ENCODE measurements at places on chromosomes 6 and 20.

DNA sequence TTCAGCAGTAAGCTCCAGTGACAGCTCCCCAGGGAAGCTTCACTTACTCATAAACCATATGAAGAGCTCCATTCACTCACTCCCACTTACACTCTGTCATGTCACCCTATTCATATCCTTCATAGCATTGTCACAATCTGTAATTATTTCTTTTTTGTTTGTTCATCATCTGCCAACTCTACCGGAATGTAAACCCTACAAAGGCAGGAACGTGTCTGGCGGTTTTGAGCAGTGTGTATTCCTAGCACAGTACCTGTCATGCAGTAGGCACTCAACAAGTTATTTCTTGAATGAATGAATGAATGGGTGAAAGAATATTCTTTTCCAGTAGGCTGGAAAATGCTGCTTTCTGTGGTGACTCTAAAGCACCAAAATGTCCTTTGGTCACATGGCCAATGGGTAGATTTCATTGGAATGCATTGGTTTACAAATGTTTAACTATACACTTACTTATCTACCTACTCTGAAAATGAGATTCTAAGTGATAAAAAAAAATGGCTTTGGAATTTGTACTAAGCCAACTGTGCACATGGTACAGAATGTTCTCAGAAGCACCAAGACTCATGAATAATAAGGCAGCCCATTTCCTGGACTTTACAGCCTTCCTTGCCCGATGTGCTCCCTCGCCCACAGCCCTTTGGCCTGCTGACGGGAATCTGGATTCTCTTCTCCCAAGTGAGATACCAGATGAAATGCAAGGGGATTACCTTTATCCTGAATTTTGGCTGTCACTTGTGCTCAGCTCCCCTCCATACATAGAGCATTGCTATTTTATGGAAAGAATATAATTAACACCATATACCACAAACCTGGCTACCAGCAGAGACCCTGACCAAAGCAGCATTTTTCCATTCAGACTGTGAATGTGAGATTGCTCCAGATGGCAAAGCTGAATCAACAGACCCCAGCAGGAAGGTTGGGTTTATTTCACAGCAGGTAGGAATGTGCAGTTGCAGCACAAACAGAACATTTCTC is 273.3 kb downstream of the ALDH8A1 start:
- DNase-seq, result no peak

GRCh38 chr6:24935366-24936152 is at the start of gene RIPOR2:
RIPOR2 (minus strand) TSS chr6:24935960; CDS start chr6:24935898, 62 bp downstream.
- peak; percentile 25 for DNase-seq

GRCh38 chr6:55917751-55918415 is 42.5 kb upstream of the BMP5 start:
- DNase-seq, result no peak

GRCh38 chr6:137717074-137718073 is 149.7 kb upstream of the TNFAIP3 start:
- DNase-seq, result no peak

DNA sequence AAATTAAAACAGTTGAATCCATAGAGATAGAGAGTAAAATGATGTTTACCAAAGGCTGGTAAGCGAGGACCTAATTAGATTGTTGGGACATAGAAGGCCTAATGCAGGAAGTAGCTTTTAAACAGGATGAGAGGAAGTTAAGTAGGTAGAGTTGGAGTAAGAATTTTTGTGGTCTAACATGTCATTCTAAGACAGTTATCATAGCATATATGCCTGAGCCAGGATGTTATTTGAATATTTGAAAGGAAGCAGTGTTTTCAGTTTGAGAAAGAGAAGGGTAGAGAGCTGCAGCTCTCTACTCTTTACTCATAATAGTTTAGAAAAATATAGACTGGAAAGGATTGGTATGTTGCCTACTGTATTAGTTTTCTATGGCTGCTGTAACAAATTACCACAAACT is 121.6 kb downstream of the MEI4 start:
- DNase-seq, result no peak

- DNase-seq, result no peak
These were observed 125.6 kb downstream of the CARMIL1 start for GRCh38 chr6:25404693-25405169.

DNA sequence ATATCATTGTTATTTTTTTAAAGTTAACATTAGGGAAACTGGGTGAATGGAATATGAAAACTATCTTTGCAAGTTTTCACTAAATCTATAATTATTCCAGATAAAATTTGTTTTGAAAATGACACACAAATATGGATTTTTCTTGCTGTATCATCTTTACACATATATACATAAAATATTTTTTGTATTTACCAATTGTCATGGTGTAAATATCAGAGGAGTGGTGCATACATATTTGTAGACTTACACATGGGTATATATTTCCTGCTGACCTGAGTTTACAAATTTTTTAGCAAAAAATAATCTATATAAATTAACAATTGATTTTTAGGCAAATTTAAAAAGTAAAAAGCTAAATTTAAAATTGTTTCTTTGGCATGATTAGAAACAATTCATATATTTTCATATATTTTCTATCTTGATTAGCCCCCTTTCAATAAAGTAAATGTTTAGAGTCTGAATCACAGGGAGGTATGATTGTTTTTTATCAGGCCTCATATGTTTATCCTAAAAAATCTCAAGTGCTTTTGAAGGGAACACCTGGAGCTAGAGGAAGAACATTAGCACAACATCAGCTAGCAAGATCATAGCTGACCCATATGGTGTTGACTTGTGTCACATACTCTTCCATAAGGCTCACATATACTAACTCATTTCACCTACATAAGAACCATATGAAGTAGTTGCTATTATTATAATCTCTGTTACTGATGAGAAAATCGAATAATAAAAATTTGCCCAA is 671.8 kb upstream of the GJE1 start:
- DNase-seq, result no peak

GRCh38 chr6:110664933-110665332 is 150.3 kb downstream of the CDK19 start:
- no peak for DNase-seq

- no peak for DNase-seq
These were observed 112.1 kb upstream of the EYS start for GRCh38 chr6:65819152-65819551.

- DNase-seq, result no peak
These were observed 30.5 kb downstream of the FAM8A1 start for GRCh38 chr6:17630511-17631073.

DNA sequence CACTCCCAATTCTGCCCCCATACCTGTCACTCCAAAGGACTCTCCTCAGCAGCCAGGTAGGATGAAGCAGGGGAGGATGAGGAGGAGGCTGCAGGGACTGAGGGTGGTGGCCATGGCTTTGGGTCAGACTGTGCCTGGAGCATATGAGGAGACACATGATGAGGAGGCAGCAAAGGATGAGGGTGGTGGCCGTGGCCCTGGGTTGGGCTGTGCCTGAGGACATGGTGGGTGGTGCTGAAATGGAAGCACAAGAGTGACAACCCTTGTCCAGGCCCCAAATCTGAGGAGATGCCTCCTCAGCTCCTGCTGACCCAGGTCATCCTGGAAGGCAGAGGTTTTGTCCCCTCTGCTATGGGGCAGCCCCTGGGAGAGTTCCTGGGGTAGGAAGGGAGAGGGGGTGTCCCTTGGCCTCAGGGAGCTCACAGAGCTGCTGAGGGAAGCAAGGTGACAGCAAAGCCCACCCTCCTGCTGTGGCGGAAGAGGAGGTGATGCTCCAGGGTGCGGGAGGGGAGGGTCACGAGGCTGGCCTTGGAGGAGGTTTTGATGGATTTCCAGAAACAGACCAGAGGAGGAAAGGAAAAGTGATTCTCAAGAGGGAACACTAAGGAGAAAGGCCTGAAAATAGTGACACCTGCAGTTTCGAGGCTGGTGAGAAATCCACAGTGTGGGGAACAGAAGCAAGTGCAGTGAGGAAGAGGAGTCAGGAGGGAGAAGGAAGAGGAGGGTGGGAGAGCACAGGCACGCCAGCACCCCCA is 4.6 kb downstream of the RAET1G start:
- peak; percentile 2 for DNase-seq

- DNase-seq, result no peak
These were observed 67.9 kb downstream of the EZR start for GRCh38 chr6:158751224-158751623.

DNA sequence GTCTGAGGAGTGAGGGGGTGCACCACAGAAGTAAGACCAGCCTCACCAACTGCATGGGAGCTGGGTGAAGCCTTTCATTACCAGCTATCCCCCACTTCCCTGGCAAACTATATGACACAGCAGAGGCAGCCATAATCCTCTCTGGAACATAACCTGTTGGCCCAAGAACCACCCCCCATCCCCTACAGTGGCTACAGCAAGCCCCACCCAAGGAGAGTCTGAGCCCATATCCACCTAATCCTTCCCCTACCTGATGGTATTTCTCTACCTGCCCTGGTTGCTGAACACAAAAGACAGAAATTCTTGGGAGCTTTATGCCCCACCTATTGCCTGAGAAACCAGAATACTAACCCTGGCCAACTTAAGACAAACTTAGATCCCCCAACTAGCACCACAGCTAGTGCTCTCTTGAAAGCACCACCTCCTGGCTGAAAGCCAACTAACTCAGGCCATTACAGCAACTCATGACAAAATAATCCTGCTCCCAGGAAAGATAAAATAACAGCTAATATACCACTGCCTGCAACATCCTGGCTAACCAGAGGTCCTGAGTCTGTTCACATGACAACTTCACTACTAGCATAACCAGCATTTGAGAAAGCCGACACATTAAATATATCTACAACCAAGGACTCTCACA is 11.2 kb downstream of the RNGTT start:
- no peak for DNase-seq

DNA sequence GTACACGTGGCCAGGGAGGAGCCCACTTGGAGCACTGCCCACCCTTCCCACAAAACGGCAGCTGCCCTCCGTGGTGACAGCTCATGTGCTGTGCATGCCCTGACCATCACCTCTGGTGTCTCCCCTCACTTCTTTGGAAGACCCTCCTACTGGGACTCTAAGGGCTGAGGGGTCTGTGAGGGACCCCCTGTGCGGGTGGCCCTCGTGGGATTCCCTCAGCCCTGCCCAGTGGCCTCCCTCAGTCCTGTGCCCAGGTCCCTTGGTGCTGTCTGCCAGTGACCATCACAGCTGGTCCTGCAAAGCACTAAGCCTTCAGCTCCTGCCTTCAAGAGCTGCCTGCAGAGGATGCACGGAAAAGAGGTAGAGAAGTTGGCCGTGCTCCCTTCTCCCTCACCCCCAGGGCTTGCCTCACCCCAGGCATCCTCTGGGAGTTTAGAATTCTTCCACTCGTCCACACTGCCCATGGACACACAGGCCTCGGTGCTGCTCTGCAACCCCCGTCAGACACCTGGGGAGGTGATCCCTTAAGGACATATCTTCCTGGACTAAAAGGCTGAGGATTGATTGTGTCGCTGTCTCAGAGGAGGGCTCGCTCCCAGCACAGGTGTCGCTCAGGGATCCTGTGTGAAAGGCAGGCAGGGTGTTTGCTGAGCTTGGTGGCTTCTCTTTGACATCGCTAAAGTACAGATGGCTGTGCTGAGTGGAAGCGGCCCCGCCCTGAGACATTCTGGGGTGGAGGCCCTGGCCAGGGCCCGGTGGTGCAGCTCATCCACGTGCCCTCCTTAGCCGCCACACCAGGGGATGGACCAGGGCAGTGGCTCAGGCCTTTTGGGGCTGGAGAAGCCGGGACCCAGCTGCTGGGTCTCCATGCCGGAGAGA is 119.5 kb upstream of the FRMD1 start:
- no peak for DNase-seq

- DNase-seq, result no peak
These were observed 134.5 kb downstream of the VEGFA start for GRCh38 chr6:43904311-43905123.

GRCh38 chr6:35048631-35049083 is 92.5 kb downstream of the TCP11 start:
- DNase-seq, result peak; percentile 55

DNA sequence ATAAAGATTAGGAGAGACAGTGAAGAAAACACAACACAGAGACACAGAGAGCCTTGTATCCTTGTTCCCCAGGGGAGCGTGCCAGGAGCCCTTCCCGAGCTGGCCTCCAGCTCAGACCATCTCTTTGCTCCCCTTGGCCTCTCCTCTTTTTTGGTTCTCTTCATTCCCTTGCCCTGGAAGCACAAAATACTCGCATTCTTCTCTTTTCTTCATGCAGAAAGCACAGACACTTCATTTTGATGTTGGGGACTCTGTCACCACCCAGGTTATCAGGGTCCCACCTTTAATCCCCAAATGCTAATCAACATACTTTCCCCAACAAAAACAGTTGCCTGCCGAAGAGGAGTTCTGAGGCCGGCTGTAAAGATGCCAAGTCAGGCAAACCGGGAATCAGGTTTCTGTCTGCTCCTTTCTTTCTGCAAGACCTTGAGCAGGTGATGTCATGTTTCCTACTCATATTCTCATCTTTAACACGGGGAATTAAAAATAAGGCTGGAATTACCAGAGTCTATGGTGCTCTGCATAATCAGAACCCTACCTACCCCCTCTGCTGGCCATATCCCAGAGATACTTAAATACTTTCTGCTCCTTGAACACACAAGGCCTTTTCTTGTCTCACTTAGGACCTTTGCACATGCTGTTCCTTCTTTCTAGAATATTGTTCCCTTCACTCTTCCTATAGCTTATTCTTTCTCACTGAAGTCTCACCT is 21.7 kb downstream of the TGM6 start:
- DNase-seq, result no peak

GRCh38 chr6:105642708-105643107 is 239.8 kb upstream of the PREP start:
- DNase-seq, result no peak

- DNase-seq, result no peak
These were observed 518.1 kb upstream of the JARID2 start for GRCh38 chr6:14727494-14728395.

- no peak for DNase-seq
These were observed 165.0 kb upstream of the PLCB4 start for GRCh38 chr20:8903655-8904605.

- DNase-seq, result peak; percentile 54
These were observed 6.0 kb downstream of the OPN5 start for GRCh38 chr6:47787620-47788497.

DNA sequence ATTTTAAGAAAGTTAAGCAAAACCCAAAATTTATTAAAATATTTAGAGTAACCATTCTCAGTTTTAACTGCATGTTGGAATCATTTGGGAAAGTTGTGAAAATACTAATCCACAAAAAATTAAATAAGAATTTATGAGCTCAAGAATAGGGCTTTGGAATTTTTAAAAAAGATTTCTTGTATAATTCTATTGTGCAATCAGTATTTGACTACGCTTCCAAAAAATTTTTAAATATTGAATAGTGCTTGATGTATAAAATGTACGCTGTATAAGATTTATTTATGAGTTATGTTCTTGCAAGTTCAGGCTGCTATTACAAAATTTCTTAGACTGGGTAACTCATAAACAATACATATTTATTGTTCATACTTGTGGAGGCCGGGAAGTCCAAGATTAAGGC is 571.7 kb downstream of the MMUT start:
- no peak for DNase-seq

GRCh38 chr20:51828762-51829161 is 26.4 kb upstream of the SALL4 start:
- DNase-seq, result no peak

- no peak for DNase-seq
These were observed 30.3 kb downstream of the PACSIN1 start for GRCh38 chr6:34496103-34496685.

GRCh38 chr20:2738331-2739041 is 45.9 kb downstream of the EBF4 start:
- DNase-seq, result no peak
